OCI-M1 (cell line): ENCODE measurements at places on chromosomes 11 and 22.

DNA sequence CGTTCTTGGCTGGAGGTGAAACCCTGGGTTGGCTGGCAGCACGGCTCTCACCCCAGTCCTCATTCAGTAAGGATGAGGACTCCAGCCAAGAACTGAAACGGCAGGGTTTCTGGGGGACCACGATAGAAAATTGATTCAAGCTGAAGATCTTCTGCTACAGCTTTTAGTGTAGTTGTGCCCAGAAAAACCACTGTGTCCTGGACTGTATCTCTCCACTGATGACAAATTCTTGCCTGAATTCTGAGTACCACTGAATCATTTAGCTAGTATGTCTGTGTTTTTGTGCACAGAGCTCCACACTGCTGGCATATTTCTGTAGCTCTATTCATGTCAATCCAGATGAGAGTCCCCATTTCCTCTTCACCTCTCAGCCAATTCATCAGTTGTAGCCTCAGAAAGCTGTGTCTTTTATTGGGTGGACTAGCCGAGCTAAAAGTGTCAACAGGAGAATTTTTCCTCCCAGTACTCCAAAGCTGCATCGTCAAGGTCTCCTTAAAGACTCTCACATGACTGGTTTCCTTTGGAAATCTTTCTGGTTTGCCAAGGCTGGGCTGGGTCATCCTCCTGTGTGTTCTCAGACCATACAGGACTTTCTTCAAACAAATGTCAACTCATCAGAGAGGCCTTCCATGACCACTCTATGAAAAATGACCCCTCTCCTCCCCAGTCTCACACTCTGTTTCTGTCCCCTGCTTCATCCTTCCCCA, 144.6 kb downstream of the LDLRAD3 start:
- DNase-seq: no peak

DNA sequence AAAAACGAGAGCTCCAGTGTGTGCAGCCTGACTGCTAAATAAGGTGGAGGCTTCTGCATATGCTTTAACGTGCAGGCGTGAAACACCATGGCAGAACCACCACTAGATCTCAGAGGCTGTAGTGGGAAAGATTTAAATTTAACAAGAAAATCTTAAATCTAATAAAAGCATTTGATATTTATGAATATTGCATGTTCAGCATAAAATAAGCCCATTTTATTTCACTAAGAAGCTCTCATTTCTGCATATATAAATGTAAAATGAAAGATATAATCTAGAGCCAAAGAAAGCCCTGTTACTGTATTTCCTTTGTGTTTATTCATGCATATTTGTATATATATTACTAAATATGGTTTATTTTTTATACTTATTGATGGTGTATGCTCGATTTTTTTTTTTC, 188.3 kb downstream of the DDX10 start:
- DNase-seq: no peak

DNA sequence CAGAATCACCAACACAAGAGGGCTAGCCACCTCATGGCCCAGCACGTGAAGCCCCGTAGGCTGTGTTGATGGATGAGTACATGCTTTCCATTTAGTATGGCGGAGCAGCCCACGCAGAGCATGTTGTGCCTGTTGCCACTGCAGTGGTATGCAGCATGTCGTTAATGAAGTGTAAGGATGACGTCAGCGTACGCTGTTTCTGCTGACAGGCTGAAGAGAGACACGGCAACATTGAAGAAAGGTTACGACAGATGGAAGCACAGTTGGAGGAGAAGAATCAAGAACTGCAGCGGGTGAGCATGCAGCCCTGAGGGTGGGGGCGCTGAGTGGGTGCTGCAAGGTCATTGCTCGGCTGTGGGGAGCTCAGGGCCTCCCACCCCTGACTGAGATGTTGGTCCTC, 62.8 kb downstream of the PPFIA1 start:
- no peak for DNase-seq

DNA sequence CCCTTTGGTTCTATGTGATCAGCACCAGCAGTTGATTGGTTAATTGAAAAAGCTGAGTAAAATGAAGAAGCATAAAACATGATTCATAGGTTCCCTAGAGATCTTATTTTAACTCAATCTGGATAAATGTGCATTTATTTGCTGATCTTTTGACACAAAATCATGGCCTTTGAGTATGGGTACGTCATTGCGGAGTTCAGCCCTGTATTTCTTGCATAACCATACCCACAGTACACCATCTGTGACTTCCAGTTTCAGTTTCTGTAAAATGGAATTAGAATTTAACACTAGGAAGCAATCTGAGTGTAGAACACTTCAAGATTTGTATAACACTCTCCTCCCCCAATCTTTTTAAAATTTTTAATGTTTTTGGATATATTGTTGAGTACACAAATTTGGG, 358.2 kb downstream of the DDX10 start:
- DNase-seq: no peak

- DNase-seq: no peak
Measured at GRCh38 chr11:30585892-30586250, 282 bp downstream of the MPPED2 start.

DNA sequence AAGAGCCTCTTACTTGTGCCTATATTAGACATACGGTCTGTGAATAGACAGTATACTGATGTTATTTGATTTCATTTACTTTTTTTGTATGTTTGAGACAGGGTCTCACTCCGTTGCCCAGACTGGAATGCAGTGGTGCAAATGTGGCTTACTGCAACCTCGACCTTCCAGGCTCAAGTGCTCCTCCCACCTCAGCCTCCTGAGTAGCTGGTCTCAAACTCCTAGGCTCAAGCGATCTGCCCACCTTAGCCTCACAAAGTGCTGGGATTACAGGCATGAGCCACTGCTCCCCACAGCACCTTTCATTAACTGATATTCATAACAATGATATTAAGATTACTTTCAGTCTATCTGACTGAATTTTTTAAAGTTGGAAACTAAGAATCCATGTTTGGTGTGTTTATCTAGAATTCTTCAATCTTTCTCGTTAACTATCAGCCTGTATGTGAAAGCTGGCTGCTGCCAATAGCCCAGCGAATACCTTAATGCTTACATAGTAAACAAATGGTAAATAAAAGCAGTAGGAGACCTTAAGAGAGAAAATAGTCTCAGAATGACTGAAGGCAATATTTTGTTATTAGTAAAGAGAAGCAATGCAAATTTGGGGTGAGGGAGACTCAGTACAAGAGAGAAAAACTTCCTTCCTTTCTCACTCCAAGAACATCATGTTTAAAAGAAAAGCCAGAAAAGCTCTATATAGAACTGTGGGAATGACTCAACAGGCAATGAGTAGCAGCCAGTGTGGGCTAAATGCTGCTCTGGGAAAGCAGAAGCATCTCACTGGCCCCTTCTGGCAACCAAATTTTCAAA, 101.9 kb downstream of the MRTFA start:
- DNase-seq: peak; percentile 75

DNA sequence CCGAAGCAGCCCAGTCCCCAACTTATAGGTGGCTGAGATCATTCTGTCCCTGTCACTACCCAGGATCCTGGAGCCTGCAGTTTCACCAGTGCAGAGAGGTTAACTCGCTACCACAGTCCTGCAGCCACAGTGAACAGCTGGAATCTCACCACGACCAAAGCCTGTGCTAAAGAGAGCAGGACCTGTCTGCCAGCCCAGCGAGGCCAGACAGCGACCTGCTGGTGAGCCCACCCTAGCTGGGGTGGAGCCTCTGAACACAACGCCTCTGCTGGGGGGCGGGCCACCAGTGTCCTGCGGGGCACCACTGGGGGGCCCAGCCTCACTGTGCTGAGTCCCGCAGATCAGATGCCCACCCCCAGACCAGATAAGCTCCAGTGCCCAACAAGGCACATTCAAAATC, 33.3 kb downstream of the DAGLA start:
- DNase-seq: no peak

DNA sequence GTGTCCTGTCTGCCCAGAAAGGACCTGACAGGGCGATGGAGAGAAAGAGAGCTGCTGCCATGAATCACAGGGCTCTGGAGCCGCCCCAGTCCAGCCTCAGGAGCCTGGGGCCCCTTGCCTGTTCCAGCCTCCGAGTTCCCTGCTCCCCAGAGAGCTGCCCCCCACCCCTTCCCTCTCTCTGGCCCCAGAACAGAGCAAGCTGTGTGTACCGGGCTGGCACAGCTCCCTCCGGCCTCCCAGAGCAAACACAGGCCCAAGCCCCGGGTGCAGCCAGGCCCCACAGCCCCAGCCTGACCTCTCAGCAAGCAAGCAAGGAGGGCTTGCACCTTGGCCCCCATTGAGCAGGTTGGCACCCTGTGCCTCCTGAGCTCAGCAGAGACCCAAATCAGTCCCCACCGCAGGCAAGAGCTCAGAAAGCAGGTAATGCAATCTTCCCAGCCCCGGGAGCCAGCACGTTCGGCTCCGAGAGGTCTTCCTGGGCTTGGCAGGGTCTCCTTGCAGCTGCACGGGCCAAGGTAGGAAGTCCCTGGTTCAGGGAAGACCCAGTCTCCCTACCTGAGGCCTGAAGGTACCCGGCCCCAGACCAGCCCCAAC, 1.4 kb downstream of the PACSIN3 start:
- no peak for DNase-seq

DNA sequence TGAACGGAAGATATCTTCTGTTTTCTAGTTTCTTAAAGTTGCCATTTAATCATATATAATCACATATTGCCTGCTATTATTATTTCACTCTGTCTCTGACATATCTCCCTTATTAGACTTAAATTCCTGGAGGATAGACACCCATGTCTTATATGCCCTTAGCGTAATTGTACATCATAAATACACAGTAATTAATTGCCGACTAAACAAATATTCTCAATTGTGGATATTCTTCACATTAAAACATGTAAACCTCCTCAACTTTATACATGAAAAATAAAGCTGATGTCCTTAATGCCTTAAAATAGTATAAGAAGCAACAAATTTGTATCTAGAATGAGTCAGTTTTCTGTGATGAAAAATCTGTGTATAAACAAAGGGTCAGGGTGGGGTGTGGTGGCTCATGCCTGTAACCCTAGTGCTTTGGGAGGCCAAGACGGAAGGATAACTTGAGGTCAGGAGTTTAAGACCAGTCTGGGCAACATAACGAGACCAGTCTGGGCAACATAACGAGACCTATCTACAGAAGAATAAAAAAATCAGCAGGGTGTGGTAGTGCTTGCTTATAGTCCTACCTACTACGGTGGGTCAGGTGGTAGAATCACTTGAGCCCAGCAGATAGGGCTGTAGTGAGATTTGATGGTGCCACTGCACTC, 6.1 kb downstream of the ZDHHC13 start:
- DNase-seq: no peak

- DNase-seq: no peak
Measured at GRCh38 chr22:27752771-27753170, 48.8 kb downstream of the MN1 start.

GRCh38 chr11:94169516-94169915, 40.9 kb downstream of the PANX1 start:
- DNase-seq: no peak

DNA sequence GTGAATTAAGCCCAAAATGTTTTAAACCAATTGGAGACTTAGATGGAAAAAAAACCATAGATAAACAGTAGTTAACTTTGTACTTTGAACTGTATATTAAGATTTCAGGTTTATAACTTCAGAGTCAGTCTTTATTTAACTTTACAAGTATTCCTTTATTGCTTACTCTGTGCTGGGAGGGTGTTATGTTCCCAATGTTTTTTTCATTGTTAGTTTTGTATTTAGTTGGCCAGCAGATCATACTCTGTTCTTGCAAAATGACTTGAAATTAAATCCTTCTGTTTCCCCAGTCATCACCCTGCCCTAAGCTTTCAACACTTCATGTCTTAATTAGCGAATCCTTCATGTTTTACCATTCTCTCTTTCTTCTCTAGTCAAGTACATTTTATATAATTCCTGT, 25.3 kb downstream of the SIK2 start:
- no peak for DNase-seq

DNA sequence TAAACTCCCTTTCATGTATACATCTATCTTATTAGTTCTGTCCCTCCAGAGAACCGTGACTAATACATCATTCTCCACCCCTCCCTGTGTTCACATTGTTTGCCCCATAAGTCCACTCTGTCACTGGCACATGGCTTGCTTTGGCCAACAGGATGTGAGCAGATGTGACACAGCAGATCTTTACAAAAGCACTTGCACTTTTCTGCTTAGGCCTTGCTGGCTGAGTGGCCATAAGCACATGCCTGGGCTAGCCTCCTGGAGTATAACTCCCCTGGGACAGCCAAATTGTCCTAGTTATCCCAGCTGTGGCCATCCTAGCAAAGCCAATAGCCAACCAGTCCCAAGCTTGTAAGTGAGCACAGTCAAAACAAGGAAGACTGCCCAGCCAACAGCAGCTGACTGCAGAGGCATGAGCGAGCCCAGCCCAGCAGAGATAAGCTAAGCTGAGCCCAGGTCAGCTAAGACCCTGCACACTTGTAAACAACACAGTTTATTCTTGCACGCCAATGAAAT, 9.7 kb upstream of the RCN1 start:
- peak; percentile 40 for DNase-seq

DNA sequence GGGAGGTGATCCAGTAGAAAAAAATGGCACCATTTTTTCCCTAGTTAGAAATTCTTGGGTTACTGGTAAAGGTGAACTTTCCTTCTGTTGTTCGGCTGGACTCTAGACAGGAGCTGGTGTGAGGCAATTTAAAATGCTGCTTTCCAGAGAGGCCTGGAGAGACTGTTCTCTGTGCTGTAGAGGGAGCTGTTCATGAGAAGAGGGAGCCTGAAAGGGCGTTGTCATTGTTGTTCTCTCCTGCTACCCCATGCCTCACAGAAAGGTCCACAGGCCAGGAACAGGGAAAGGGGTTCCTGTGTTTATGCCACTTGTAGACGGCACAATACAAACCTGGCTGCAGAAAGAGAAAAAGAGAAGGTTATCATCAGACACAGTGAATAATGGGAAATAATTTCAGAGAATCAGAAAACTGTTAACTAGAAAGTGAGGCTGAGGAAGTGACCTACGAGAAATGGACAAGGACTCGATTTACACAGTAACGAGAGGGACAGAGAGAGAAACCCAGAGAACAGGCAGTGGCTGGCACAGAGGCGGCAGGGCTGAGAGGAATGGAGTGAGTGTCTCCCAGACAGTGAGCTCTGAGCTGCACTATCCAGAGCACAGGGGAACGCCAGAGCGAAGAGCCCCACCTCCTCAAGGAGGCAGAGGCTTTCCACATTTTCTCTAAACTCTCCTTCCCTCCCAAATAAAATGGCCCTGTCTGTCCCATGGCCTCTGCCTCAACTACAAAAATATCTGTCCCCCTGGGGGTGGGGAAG, 109.2 kb downstream of the RRM1 start:
- peak; percentile 34 for DNase-seq

DNA sequence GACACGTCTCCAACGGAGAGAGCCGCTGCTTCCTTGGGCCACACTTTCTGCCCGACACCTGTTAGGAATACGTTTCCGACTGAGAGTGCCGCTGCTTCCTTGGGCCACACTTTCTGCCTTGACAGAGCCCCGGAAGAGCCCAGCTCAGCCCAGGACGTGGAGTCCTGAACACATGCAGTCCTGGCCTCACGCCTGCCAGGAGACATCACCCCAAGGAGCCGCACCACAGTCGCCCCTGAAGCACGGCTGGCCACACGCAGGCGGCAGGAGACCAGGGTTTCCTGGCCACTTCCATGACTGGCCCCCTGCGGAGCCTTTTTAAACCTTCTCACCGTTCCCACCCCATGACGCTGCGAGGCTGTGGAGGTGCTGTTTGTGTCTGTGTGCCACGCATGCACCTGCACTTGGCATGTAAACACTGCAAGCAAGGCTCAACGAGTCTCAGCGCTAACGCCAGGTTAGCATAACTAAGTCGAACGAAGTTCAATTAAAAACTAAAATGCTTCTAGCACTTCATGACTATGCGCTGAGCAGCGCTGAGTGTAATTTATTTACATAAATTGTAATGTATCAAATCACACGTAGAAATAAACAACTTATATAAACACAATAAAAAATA, 8.8 kb downstream of the TOLLIP start:
- no peak for DNase-seq
